ENCODE measurements at places on chromosomes 7 and 10. TPM values are rescaled to one million over a fixed set of nuclear protein-coding genes. Genes with fewer than 3 reads are reported as not detected.

The CLEC5A gene
- total RNA-seq: 2.5 TPM

The DPP6 gene
- total RNA-seq: 0.10 TPM

DNA sequence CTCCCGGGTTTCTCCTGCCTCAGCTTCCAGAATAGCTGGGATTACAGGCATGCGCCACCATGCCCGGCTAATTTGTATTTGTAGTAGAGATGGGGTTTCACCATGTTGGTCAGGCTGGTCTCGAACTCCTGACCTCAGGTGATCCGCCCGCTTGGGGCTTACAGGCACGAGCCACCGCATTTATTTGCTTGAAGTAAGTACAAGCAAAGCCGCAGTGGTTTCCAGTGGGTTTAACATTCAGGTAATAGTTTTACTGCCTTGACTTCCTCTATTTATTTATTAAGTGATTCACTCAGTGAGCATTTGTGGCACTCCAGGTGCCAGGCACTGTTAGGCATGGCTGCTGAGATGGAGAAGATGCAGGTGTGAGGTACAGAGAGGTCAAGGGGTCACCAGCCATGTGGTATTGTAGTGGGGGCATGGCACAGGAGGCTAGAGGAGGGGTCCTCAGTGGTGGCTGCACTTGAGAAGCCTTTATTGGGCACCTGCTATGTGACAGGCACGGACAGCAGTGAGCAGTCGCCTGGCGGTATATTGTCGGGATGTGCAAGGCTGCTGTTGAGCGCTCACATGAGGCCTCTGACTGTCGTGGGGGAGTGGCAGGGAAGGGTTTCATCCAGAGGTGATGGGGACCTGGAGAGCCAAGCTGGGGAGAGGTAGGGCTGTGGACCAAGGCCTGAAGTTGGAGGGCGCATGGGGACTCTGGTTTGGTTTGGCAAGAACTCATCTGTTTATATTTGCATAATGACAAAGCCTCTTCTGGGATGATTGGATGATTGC lies 54.9 kb downstream of the DOCK1 start:
- no peak for DNase-seq

- DNase-seq: no peak
Measured at GRCh38 chr7:92682330-92682729, 92.1 kb upstream of the FAM133B start.

- DNase-seq: no peak
Measured at GRCh38 chr10:110170142-110170971, 37.0 kb upstream of the MXI1 start.

The SPDYE6 gene
- total RNA-seq: not detected

- no peak for DNase-seq
Measured at GRCh38 chr7:140039896-140040295, 22.9 kb downstream of the PARP12 start.

DNA sequence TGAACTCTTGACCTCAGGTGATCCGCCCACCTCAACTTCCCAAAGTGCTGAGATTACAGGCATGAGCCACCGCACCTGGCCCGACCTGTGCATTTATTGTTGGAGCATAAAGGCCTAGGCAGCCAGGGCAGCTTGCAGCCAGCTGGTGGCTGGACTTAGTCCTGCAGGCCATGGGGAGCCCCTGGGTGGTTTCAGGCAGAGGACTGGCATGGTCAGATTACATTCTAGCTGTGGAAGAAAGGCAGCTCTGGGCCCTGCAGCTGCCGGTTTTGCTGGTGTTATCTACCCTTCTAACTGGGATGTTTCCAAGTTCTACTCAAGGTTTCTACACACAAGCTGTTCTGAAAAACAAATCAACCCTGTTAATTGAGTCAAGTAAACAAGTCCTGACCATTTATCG lies 22.7 kb upstream of the MKRN1 start:
- no peak for DNase-seq

GRCh38 chr7:105131033-105131656 lies 117.1 kb downstream of the KMT2E start:
- no peak for DNase-seq

- DNase-seq: no peak
Measured at GRCh38 chr10:81814842-81815241, 60.2 kb upstream of the NRG3 start.

- DNase-seq: no peak
Measured at GRCh38 chr10:6023661-6024333, 38.4 kb downstream of the IL2RA start.

The MAGI2 gene
- total RNA-seq: 21.0 TPM

DNA sequence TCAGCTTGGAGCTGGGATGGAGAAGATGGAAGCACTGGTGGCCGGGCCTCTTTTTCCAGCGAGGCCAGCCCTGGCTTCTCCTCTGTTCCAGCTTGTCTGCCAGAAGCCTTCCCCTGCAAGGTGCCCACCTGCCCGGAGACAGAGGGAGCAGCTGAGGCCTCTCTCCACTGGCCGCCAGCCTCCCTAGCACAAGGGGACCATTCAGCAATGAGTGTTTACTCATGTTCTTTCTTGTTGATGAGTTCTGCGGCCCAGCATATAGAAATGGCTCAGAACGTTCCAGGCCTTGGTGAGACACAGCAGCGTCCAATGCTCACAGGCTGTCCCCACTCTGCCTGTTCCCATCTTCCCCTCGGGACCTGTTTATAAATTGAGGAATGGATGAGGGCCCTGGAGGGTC lies 47.3 kb downstream of the CHST3 start:
- no peak for DNase-seq

- DNase-seq: no peak
Measured at GRCh38 chr7:38451840-38452239, 178.4 kb upstream of the TARP start.

- DNase-seq: no peak
Measured at GRCh38 chr10:62514079-62514693, 140.0 kb downstream of the ZNF365 start.

The SCART1 gene
- total RNA-seq: 2.9 TPM

DNA sequence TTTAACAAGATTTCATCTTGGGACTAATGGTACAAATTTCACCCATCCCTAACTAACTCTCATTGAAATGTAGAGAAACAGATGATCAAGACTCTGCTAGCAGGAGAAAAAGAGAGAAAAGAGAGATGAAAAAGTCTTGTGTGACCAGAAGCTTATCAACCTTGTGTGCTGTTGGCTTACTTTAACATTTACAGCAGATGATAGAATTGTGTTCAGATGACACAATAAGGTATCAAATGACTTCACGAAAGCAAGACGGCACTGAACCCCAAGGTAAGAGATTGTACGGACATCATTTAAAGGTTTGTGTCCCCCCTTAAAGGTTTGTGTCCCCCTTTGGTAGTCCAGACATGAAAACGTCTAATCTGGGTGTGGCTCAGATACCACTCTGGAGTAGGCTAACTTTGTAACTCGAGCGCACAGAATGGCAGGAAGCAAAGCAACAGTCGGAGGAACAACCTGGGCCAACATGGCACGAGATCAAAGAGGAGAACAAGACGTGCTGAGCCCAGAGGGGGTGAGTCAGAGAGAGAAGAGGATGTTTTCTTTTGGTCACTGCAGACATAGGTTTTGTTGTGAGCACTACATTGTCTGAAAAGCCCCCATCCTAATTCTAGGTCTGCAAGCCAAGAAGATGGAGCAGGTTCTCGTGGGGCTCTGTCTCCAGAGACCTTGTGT lies 10.4 kb upstream of the LMBR1 start:
- no peak for DNase-seq

- DNase-seq: no peak
Measured at GRCh38 chr7:108261560-108262255, 131.5 kb upstream of the LAMB4 start.

DNA sequence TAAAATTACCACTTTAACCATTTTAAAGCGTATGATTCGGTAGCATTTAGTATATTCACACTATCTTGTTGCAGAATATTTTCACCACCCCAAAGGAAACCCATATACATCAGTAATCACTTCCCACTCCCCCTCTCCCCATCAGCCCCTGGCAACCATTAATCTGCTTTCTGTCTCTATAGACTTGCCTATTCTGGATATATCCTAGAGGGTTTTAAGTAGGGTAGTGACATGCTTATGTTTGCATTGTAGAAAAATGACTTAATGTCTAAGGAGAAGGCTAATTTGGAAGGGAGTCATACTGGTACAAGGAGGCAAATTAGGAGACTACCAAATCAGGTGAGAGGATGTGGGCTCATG lies 42.6 kb upstream of the TRIL start:
- DNase-seq: no peak

The SKIDA1 gene
- total RNA-seq: 0.33 TPM

The FOXP2 gene
- 9.9 TPM for total RNA-seq

The TMEM270 gene
- total RNA-seq: not detected

GRCh38 chr7:151740081-151740851 lies 136.6 kb downstream of the PRKAG2 start:
- no peak for DNase-seq

The SLC26A5 gene
- total RNA-seq: not detected

GRCh38 chr7:158810846-158811245 lies 18.5 kb downstream of the ESYT2 start:
- no peak for DNase-seq

The TUBB8 gene
- not detected for total RNA-seq

The NOLC1 gene
- total RNA-seq: 38.6 TPM

DNA sequence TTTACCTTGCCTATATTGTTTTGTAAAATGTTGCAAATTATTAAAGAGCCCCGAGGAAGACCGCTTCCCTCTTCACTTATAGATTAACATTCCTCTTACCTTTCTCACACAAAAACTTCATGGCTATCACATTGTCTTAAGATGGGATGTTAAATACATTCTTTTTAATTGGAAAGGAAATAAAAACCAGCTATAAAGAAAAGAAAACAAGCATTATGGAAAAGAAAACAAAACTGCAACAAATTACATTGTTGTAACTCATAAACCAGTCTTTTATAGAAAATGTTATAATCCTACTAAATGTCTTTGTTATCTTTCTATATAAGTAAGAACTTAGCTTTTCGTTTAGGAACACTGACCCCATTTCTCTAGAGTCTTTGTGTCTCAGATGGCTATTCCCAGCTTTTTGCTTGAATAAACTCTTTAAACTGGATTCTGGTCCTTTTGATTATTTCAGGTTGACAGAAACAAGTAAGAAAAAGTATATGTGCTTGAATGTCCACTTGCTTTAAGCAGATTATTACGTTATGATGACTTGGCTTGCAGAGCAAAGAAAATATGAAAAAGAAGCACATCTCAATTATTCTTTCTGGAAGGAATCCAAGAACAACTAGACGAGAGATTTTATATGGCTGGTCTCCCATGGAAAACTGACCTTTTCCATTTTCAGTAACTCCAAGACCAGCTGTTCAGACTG lies 128.2 kb downstream of the AKR1D1 start:
- no peak for DNase-seq

- peak; percentile 86 for DNase-seq
Measured at GRCh38 chr7:17298840-17299482, 509 bp downstream of the AHR start.

- DNase-seq: peak; percentile 83
Measured at GRCh38 chr10:61902445-61903220, 1.1 kb downstream of the ARID5B start.
